ENCODE measurements at places on chromosomes 4 and X.

GRCh38 chr4:158538176-158538575 is 16.5 kb downstream of the RXFP1 start:
- DNase-seq = no peak

GRCh38 chr4:163590103-163590502 is 95.6 kb downstream of the TMA16 start:
- no peak for DNase-seq

- no peak for DNase-seq
Observed at GRCh38 chr4:109879636-109880314, 31.9 kb downstream of the LRIT3 start.

- no peak for DNase-seq
Observed at GRCh38 chr4:80086296-80086695, 13.3 kb upstream of the ANTXR2 start.

DNA sequence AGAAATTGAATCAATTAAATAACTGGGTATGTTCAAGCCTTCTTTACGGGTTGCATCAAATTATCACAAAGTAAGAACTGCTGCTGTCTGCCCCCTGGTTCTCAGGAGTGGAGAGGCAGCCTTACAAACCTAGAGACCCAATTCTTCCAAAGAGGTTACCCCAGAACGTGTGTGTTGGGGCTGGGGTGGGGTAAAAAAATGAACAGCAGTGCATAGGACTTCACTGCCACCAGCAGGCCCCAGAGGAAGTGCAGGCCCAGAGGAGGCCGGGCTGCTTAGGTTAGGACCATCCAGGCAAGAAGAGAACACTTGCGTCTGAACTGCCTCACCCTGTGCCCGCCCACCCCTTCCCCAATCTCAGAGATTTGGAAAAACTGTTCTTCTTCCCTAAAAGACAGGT is 1.5 kb upstream of the NWD2 start:
- DNase-seq = no peak

DNA sequence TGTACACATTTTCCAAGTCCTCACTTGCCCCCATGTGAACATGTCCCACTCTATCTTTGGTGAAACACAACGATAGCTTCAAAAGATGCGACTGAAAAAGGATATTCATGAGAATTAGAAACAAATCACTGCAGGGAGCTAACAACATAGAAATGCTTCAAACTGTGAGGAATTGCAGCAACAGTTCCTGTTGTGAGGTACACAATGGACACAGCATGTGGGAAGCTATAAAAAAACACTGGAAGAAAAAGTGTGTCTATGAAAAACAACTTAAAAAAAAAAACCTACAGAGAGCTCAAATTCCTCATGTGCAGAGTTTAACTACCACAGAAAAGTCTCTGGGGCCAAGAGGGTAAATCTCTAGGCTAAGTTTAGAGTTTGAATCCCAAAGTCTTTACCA is 51.6 kb upstream of the BLTP1 start:
- DNase-seq = no peak

DNA sequence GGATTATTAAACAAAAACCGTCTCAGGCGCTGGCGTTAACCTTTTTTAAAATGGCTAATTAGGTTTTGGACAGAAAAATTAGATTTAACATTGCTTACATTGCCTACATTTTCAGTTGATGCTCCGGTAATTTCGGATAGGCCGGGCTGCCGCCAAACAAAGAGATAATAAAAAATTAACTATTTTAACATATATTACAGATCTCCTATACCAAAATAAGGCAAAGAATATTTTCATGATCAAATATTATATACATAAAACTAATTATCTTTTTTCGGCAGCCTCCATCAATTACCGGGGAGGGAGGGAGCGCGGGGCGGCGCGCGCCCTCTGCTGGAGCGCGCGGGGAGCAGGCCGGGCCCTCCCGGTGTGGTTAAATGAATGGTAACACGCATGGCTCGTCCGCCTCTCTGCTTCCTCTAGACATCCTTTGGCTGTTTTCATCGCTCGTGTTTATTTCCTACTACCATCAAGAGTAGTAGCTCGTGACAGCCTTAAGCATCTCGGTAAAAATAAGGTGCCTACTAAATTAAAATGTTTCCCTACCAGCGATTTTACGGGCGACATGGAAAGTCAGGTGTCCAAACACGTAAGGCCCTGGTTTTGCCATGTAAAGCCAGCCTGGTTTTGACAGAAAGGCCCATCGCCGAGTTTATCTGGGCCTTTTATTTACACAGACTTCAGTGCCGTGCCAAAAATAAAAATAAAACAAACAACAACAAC is 52.4 kb upstream of the TMEM33 start:
- no peak for DNase-seq

DNA sequence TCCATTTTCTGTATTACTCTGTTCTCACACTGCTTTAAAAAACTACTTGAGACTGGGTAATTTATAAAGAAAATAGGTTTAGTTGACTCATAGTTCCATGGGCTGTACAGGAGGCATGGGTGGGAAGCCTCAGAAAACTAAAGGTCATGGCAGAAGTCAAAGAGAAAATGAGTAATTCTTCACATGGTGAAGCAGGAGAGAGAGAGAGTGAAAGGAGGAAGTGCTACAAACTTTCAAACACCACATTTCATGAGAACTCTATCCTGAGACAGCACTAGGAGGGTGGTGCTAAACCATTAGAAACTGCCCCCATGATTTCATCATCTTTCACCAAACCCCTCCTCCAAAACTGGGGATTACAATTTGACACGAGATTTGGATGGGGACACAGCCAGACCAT is 108.0 kb upstream of the PBDC1 start:
- no peak for DNase-seq

- DNase-seq = no peak
Observed at GRCh38 chr4:128979934-128980333, 113.4 kb downstream of the SCLT1 start.

All from D721Med (cell line).